Activated naive CD8-positive, alpha-beta T cell treated with anti-CD3 and anti-CD28 coated beads for 36 hours (primary cell): ENCODE measurements at places on chromosomes 5 and 9. TPM values are rescaled to one million over a fixed set of nuclear protein-coding genes. Genes with fewer than 3 reads are reported as not detected.

IGIP gene
- total RNA-seq = 1.3 TPM

CCDC192 gene
- total RNA-seq = not detected

CNTFR gene
- total RNA-seq = not detected

IFNA13 gene
- total RNA-seq = not detected

FBP2 gene
- not detected for total RNA-seq

CDC20B gene
- total RNA-seq = not detected

MYMK gene
- not detected for total RNA-seq

TMEM215 gene
- not detected for total RNA-seq

ZNG1C gene
- 45.2 TPM for total RNA-seq

STOM gene
- 36.0 TPM for total RNA-seq

LRRC70 gene
- 0.43 TPM for total RNA-seq

ADGRV1 gene
- total RNA-seq = 0.14 TPM

FOXD4L3 gene
- total RNA-seq = 0.14 TPM

SLC34A3 gene
- total RNA-seq = not detected

NR2F1-AS1 gene
- not detected for total RNA-seq

QRFP gene
- total RNA-seq = not detected

RABL6 gene
- 87.0 TPM for total RNA-seq

MYO10 gene
- total RNA-seq = not detected

PDE6A gene
- total RNA-seq = not detected

BAAT gene
- 0.10 TPM for total RNA-seq

CA9 gene
- total RNA-seq = 1.5 TPM

CENPK gene
- total RNA-seq = 71.1 TPM

PCDHB2 gene
- total RNA-seq = not detected

ECSCR gene
- 0.36 TPM for total RNA-seq

NNT gene
- 71.8 TPM for total RNA-seq

SPINK1 gene
- total RNA-seq = not detected

PTGDS gene
- total RNA-seq = not detected

KIF24 gene
- 6.5 TPM for total RNA-seq

IFNB1 gene
- total RNA-seq = 1.2 TPM

SLIT3 gene
- total RNA-seq = 0.43 TPM

FEM1C gene
- total RNA-seq = 14.7 TPM

AK8 gene
- 0.36 TPM for total RNA-seq

RLN1 gene
- total RNA-seq = 0.91 TPM

SPINK6 gene
- total RNA-seq = not detected

SPATA31A3 gene
- total RNA-seq = not detected

CTSV gene
- 0.20 TPM for total RNA-seq

GRIA1 gene
- total RNA-seq = not detected

NR4A3 gene
- 35.7 TPM for total RNA-seq

POLR3G gene
- total RNA-seq = 25.4 TPM

C9orf153 gene
- total RNA-seq = 0.38 TPM

THBS4 gene
- total RNA-seq = 0.76 TPM

MYOT gene
- total RNA-seq = not detected

SLC9A3 gene
- 2.4 TPM for total RNA-seq

CD14 gene
- total RNA-seq = 0.58 TPM

HTR4 gene
- not detected for total RNA-seq

STPG3 gene
- total RNA-seq = not detected

FRMD3 gene
- 0.80 TPM for total RNA-seq

LCN15 gene
- total RNA-seq = not detected

PCDHA12 gene
- total RNA-seq = not detected

SLC4A9 gene
- total RNA-seq = not detected

LCP2 gene
- total RNA-seq = 199 TPM

SPINK13 gene
- total RNA-seq = not detected

EMB gene
- 59.5 TPM for total RNA-seq

CNTNAP3 gene
- not detected for total RNA-seq

PAEP gene
- total RNA-seq = not detected

RANBP6 gene
- 18.8 TPM for total RNA-seq

ZNF622 gene
- 47.5 TPM for total RNA-seq

LMX1B gene
- not detected for total RNA-seq

TLE4 gene
- total RNA-seq = 30.1 TPM

APC gene
- total RNA-seq = 19.5 TPM
